Left ventricle myocardium superior (tissue), 1 donor: ENCODE measurements at places on chromosomes 12 and 14. TPM values are rescaled to one million over a fixed set of nuclear protein-coding genes. Genes with fewer than 3 reads are reported as not detected.

RFX4 gene
- not detected for total RNA-seq

SOX5 gene
- total RNA-seq: 4.0 TPM

DNA sequence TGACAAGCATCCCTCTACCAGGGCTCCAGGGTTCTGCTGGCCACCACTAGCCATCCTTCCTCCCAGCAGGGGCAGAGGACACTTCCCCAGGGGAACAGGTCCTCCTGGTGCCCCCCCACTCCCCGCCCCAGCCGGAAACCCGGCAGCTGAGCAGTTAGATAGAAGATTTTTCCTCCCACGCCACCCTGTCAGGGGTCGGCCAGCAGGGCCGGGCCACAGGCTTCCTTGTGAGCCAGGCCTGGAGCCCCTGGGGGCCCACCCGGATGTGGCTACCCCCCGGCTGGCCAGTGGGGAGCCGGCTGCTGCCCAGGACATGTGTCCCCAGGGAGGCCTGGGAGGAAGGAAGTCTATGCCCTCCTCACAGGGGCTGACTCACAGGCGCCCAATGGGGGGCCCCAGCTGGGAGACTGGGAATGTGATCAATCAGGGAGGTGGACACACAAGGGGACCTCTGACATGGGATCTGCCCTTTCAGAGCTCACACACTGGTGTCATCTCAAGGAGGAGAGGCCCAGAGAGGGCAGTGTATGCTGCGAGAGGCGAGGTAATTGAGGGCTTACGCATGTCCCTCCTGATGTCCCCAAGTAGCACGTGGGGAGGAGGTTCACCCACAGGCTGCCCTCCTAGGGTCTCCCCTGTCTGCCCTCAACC is 4.2 kb downstream of the SH2B3 start:
- peak; percentile 83 for DNase-seq

- no peak for DNase-seq
Measured at GRCh38 chr12:78229591-78230101, 399.0 kb downstream of the NAV3 start.

GRCh38 chr12:52248541-52249461 is 15.8 kb downstream of the KRT7 start:
- DNase-seq: peak; percentile 76

DNA sequence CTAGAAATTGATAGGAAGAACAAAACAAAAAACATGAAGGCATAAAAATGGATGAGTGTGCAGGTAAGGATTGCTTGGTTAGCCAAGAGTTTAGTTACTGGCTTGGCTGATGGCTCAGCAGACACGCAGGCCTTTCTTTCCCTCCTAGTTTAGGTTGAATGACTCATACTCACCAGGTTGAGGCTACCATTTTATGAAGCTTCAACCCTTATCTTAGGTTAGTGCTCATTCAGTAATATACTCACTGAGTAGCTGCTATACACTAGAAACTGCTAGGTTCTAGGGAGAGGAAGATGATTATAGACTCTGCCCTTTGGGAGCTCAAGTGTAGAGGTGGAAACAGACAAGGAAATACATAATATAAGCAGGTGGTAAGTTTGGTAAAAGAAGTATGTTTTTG is 6.0 kb downstream of the P3H3 start:
- DNase-seq: no peak

GRCh38 chr12:10235761-10236631 is 23.3 kb downstream of the GABARAPL1 start:
- DNase-seq: peak; percentile 44
